ENCODE measurements at places on chromosomes 13 and 19.

DNA sequence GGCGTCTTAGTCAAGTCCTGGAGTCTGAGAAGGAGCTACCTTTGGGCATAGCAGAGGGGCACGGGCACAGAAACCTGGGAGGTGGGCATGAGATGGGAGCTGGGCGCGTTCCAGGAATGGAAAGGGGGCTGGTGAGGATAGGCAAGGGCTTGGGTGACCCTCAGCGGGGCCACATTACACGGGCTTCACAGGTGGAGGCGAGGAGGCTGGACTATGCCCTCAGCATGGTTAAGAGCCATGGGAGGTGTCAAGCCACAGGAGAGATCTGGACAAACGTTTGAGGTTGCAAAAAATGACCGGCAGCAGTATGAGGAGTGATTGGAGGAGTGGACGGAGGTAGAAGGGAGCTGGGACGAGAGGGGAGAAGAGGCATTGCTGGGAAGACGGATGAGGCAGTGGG, 21.5 kb downstream of the NECTIN2 start:
- no peak for DNase-seq

DNA sequence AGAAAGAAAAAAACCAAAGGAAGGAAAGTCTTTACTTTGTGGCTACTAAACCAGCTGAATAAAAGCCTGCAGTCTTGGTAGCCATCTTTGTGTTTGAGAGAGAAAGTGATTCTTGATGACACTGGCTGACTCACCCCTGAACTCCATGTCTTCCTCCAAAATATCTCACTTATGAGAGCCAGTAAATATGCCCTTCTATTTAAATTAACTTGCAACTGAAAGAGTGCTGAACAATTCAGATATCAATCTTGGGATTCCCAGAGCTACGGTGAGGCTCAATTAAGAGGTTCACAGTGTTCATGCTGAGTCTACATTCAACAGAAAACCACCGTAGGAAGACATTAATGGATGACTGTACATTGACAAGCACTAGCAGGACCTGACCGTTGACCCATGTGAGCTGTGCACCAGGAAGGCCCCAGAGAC, 57.9 kb downstream of the KCTD12 start:
- no peak for DNase-seq

- DNase-seq: no peak
Observed at GRCh38 chr19:46928951-46929350, 68.2 kb downstream of the ARHGAP35 start.

- DNase-seq: no peak
Observed at GRCh38 chr13:46145950-46146349, 36.0 kb downstream of the LCP1 start.

GRCh38 chr19:30604657-30605056, 232.5 kb downstream of the ZNF536 start:
- DNase-seq: no peak

- no peak for DNase-seq
Observed at GRCh38 chr19:50836543-50837195, 3.3 kb upstream of the KLK15 start.

DNA sequence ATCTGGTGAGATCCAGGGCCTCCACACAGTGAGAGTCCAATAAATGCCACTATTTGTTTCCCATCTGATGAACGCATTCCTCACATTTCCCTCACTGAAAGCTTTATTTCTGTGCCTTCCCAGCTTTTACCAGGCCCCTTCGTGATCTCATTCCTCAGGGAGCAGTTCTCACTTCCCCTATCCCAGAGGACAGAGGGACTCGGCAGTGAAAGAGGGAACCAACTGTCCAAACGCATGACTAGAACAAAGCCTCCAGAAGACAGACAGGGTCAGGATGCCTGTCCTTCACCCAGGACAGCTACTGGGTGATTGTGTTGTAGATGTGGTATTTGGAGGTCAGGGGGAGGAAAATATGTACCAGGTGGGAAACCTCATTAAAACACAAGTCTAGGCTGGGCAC, 2.0 kb upstream of the ZBTB45 start:
- DNase-seq: peak; percentile 55

GRCh38 chr13:114157869-114158495, 21.1 kb upstream of the CFAP97D2 start:
- no peak for DNase-seq

GRCh38 chr13:108768035-108768434, 138.6 kb downstream of the MYO16 start:
- DNase-seq: no peak
